ENCODE measurements at places on chromosomes 11 and 22.

DNA sequence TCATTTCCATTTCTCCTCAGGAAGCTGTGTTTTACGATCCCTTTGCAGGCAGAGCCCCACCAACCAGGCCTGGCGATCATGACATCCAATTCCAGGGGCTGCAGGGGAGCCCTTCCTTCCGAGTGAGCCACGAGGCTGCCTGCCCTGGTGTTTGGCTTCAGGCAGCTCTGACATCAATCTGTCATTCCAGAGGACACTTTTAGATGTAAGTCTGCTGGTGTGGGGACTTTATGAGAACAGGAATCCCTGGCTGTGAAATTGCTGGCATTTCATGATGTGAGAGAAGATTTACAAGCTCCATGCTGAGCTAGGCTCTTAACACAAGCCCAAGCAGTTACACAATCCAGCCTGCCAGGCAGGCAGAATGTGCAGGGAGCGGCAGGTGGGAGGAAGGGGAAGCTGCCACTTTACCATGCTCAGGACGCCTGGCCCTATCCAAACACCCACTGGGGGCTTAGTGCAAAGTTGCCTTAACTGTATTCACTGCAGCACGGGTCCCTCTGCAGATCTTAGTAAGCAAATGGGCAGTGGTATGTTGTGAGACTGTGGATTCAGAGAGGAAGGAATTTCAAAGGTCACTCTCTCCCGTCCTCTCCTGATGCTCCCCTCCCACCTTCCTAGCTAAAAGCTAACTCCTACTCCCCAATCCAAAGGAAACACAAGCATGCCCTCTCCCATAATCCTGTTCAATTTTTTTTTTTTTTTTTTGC is 43.4 kb upstream of the MICAL2 start:
- peaks cover 64% of the 10 kb centered on the region for H3K4me1 ChIP-seq
- no peaks in the 10 kb centered on the region for H3K27me3 ChIP-seq

GRCh38 chr11:65219930-65220213 is 38.1 kb downstream of the CAPN1 start:
- peaks cover 8% of the 10 kb centered on the region for H3K27me3 ChIP-seq
- no peaks in the 10 kb centered on the region for H3K36me3 ChIP-seq
- DNase-seq = no peak
- peaks cover 16% of the 10 kb centered on the region for H3K4me1 ChIP-seq
- H3K4me3 ChIP-seq = no peak overlapping the region
- no peak overlapping the region for H3K27ac ChIP-seq

GRCh38 chr11:93520726-93521509 is 22.3 kb downstream of the SMCO4 start:
- no peaks in the 10 kb centered on the region for H3K36me3 ChIP-seq
- H3K4me3 ChIP-seq = no peak overlapping the region
- H3K4me1 ChIP-seq = peaks cover 40% of the 10 kb centered on the region
- no peak for DNase-seq
- no peaks in the 10 kb centered on the region for H3K27me3 ChIP-seq
- H3K27ac ChIP-seq = no peak overlapping the region

DNA sequence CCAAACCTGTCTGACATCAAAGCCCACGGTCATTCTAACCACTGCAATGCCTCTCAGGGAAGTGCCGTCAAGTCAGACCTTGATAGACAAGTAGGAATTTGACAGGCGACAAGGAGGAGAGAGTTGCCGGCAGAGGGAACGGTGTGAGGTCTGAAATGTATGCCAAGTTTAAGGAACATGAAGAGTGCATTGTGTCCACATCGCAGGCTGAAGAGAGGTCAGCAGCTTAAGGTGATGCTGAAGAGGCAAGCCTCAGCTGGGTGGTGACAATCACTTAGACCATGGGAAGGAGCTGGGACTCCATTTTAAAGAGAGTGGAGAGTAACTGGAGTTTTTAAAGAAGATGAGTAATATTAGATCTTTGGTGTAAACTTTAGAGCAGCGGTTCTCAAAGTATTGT is 104.9 kb upstream of the TBCEL start:
- no peak overlapping the region for H3K27ac ChIP-seq
- H3K4me1 ChIP-seq = no peaks in the 10 kb centered on the region
- no peak for DNase-seq

GRCh38 chr11:65417702-65418430 is 4.7 kb upstream of the NEAT1 start:
- peak overlapping the region; percentile 100 for H3K27ac ChIP-seq
- H3K4me3 ChIP-seq = peak overlapping the region; percentile 64
- DNase-seq = no peak
- H3K4me1 ChIP-seq = peaks cover 67% of the 10 kb centered on the region

GRCh38 chr22:46105494-46106278 is 44.6 kb upstream of the PPARA start:
- H3K27ac ChIP-seq = peak overlapping the region; percentile 34
- peaks cover 5% of the 10 kb centered on the region for H3K27me3 ChIP-seq
- peaks cover 55% of the 10 kb centered on the region for H3K4me1 ChIP-seq
- DNase-seq = peak; percentile 87

DNA sequence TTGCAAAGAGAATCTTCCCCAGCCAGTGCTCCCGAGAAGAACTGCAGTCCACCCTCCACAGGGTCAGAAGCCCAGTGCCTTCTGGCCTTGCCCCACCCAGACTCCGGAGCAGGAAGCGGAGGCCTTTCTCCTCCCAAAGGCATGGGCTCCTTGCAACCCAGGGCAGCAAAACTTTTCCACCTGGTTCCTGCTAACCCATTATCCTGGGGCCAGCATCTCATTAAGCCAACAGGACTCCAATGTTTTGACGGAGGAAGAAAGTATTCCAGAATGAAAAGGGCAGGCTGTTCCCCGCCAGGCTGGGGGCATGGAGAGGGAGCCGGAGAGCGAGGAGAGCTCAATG is 88.1 kb downstream of the RTL6 start:
- no peak overlapping the region for H3K27ac ChIP-seq
- no peaks in the 10 kb centered on the region for H3K36me3 ChIP-seq
- H3K4me3 ChIP-seq = no peak overlapping the region
- no peak for DNase-seq

DNA sequence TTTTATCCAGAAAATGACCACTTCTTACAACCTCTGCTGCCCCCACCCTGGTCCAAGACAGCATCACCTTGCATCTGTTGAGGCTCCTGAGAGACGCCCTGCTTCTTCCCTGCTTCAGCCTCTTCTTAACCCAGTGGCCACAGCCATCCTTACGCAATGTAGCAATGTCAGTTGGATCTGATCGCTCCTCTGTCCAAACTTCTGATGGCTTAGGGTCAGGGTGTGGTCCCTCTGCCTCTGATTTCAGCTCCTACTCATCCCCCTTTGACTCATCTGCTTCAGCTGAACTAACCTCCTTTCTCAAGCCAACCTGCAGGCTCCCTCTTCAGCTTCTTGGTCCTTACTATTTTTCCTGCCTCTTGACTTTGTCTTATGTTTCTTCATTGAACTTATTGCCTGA is 280.8 kb downstream of the KIRREL3 start:
- H3K4me3 ChIP-seq = no peak overlapping the region
- no peak overlapping the region for H3K27ac ChIP-seq
- H3K36me3 ChIP-seq = no peaks in the 10 kb centered on the region
- H3K27me3 ChIP-seq = peaks cover 22% of the 10 kb centered on the region

DNA sequence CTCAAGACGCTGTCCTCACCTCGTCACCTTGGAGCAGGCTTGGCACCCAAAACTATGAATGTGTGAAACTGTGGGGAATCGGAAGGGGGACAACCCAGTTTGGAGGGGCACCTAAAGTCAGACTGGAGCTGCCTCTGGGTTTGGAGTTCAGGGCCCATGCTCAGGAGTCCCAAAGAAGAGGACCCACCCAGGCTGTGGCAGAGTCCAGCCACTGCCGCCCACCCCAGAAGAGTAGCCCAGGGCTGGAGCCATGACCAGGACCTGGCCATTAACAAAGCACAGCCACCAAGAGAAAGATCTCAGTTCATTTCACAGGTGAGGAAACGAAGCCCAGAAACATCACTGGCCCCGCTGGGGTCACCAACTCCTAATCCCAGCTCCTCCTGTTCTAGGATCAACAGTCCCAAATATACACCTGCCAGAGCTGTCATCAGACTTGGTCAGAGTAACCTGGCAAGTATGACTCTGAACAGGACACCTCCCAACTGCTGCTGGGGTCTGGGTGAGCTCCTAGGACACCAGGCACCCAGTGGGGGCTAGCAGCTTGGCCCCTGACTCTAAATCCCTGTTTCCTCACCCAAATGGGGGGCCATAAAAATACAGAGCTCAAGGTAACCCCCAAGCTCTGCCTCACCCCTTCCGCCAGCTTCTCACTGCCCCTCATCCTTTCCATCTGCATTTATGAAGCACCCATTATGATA is 2.7 kb downstream of the RAB3IL1 start:
- H3K4me1 ChIP-seq = peaks cover 40% of the 10 kb centered on the region
- DNase-seq = no peak
- peaks cover 35% of the 10 kb centered on the region for H3K27me3 ChIP-seq
- no peak overlapping the region for H3K27ac ChIP-seq
- H3K36me3 ChIP-seq = no peaks in the 10 kb centered on the region

DNA sequence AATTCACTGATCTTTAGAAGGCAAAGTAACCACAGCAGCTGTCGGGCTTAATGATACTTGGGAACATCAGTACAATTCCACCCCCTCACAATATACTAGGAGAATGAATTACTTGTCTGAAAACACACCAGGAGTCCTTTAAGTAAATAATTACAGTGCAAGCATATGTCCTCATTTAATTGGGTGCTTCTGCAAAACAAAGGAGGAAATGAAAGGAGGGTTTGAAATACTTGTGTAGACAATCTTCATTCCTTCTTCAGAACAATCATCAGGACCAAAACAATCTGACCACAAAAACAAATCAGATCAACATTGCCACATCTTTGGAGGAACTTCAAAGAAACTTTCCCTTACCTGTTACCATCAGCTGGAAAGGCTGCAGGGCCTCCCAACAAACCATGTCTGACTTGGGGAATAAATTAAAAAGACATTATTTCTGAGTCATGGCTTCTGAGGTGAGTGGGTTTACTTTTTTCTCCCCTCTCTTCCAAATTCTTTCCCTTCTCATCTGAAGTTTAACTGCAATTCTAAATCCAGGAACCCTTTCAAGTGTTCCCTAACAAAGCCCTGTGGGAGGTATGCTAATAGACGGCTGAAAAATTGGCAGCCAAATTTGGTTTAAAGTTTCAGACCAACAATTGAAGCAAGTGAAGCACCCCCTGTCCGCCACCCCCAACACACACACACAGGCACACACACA is 12.5 kb upstream of the CCDC117 start:
- peak overlapping the region; percentile 39 for H3K27ac ChIP-seq
- H3K4me3 ChIP-seq = no peak overlapping the region
- no peaks in the 10 kb centered on the region for H3K27me3 ChIP-seq
- no peaks in the 10 kb centered on the region for H3K36me3 ChIP-seq
- H3K4me1 ChIP-seq = peaks cover 18% of the 10 kb centered on the region

GRCh38 chr11:9025101-9025850 is 21.5 kb upstream of the NRIP3 start:
- no peaks in the 10 kb centered on the region for H3K36me3 ChIP-seq
- no peak for DNase-seq
- H3K27ac ChIP-seq = no peak overlapping the region
- no peaks in the 10 kb centered on the region for H3K4me1 ChIP-seq
- H3K4me3 ChIP-seq = no peak overlapping the region
- no peaks in the 10 kb centered on the region for H3K27me3 ChIP-seq

- DNase-seq = no peak
- no peak overlapping the region for H3K4me3 ChIP-seq
- no peaks in the 10 kb centered on the region for H3K36me3 ChIP-seq
- peaks cover 10% of the 10 kb centered on the region for H3K27me3 ChIP-seq
Observed at GRCh38 chr22:36743591-36744412, 32.1 kb downstream of the IFT27 start.
